Kidney tubule cell (primary cell): ENCODE measurements at places on chromosomes 5 and 9.

DNA sequence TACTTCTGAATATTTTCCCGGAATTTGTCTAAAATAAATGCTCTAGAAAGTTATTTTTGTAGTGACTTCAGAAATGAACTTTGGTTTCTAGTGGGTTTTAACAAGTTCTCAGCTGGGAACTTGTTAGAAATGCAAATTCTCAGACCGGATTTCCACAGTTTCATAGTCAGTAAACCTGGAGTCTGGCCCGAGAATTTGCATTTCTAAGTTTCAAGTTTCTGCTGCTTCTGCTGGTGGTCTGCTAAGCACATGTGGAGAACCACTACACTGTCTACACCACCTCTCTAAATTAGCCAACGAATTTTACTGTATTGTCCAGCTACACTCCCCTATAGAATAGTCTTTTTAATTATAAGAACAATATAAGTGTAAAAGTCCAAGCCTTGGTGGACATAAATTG is 208.0 kb downstream of the CHSY3 start:
- no peak for DNase-seq

DNA sequence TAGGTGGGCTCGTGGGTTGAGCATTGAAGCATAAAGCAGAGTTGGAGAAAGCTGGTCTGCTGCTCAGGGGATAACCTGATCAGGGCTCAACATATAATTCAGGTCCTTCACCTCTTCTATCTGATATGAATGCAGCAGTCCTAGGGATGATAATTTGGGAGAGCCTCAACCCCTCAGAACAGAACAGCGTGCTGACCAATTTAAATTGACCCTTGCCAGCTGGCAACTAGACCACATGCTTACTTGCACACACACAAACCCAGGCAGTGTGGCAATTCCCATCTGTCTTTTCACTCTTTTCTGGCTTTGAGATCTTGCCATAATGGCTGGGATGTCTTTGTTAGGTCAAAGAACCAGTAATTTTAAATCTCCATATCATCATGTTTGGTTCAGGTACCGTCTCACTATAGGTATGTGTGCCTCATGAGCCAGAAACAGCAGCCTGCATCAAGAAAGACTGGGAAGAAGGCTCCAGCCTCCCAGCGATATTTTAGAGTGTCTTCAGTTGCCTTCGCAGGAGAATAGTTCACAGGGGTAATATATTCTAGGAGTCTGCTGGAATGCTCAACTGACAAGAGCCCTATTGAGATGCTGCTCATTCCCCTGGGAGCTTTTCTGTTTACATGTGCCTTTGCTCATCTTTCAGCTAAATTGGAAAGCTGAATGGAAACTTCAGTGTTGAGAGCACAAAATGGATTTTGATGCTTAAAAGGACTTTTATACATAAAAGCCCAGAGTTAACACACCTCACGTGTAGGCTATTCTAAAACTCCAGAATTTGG is 497.6 kb downstream of the RASEF start:
- DNase-seq: no peak

DNA sequence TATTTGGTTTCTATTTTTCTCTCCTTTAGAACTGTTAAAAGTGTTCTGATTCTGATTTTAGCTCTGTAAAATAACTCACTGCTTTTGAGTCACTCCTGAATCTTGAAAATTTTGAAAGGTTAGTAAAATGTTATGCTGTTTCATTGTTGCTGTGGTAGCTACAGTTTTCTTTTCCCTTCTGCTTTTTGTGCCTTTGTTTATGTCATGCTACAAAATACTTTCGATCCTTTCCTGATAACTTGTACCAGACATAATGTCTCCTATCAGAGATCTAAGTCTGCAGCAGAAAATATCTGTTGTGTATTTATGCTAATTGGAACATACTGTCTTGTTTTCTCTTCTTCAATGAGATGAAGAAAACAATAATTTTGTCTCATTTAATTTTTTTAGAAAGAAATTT is 26.9 kb upstream of the CEP120 start:
- DNase-seq: no peak

- DNase-seq: no peak
Observed at GRCh38 chr9:126000731-126001580, 253.8 kb downstream of the PBX3 start.

- no peak for DNase-seq
Observed at GRCh38 chr5:143064676-143065075, 294.5 kb downstream of the ARHGAP26 start.
